ENCODE measurements at places on chromosomes 7 and 10.

DNA sequence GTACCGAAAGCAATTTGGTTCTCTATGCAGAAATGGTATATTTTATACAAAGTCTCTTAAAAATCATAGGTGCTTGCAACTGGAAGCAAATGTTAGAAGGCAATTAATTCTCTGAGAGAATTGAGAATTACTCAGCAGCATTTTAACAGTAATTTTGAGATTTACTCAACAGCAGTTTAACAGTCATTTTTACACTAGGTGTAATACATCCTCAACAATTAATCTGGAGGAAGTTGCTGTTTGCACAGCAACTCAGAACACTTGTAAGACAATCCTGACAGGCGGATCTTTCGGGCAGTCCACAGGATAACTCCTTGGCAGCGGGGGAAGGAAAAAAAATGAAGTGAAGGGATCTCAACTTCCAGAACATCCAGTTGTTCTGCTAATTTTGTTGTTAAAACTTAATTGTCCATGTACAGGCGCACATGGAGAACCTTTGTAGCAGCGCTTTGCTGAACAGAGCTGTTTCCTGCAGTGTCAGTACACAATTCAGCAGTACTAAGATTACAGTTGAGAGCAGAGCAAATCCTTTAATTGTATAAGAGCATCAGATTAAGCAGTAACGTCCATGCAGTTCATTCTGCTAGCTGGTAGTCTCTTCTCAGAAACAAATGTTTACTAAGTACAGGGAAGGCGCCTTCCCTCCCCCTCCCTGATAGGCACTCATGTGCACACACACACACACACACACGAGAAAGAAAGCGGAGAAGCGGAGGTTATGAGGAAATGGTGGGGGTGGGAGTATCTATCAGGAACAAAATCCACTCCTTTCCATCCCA is 43.8 kb downstream of the ENO4 start:
- no peak for DNase-seq

DNA sequence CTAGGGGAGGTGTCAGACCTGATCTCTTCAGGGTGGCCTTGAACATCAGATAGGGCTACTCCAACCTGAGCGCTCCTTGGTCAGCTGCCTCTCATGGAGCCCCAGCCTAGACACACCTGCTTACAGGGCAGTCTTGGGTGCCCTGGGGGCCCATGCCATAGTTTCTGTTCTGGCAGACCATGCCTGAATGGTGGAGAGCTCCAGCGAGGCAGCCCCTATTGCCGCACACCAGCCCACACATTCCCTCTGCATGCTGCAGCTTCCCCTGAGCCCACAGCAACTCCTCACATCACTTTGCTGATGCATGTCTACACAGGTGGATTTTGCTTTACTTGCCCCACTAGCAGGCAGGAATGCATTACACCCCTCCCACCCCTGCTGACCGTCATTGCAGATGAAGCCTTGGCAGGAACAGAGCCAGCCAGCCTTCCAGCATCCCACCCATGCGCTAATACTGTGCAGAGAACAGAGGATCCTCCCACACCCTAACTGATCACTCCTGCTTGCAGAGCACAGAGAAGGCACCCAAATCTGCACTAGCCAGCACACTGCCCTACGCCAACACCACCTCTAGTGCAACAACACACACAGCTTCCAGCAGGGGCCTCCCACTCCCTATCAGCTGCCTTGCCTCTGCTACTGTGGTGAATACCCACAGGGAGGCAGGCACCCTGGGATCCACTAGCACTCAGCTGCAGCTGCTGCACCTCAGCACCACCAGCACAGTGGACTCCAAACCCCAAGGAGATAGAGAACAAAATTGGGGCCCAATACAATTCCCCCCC is 43.0 kb upstream of the GRM3 start:
- DNase-seq, result no peak

GRCh38 chr10:35520996-35521395 is 84.1 kb upstream of the GJD4 start:
- DNase-seq, result no peak

DNA sequence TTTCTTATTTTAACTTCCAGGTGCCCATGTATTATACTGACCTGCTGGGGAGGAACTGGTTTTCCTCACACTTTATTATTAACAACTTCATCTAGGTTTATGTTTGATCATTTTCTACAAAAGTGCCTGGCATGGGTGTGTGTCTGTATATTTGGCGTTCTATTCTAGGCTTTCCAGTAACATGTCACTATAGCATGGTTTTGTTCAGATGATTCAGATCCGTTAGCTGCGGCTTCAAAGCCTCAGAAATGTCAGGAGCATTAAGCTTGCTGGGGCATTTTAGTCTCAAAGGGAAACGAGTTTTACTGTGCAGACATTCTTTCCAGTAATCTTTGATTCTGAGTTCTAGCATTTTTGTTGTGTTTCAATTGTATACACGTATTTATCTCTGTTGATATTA is 2.3 kb downstream of the INPP5A start:
- no peak for DNase-seq

DNA sequence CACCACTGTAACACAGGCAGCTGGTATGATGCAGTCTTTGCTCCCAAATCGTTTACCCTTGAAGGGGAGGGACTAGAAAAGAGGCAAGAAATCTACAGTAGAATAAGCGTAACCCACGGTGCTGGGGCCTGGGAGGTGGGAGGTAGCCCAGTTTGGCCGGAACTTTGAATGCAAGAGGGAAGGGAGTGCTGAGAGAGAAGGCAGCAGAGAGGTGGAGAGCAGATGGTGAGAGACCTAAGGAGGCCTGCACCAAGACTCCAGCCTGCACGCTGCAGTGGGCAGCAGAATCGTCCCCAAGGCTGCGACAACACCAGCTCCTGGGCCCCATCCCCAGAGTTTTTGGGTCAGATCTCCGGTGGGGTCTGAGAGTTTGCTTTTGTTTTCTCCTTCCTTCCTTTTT is 547.5 kb downstream of the GALNT17 start:
- DNase-seq, result no peak

GRCh38 chr7:155252892-155253501 is 44.7 kb upstream of the INSIG1 start:
- DNase-seq, result no peak

DNA sequence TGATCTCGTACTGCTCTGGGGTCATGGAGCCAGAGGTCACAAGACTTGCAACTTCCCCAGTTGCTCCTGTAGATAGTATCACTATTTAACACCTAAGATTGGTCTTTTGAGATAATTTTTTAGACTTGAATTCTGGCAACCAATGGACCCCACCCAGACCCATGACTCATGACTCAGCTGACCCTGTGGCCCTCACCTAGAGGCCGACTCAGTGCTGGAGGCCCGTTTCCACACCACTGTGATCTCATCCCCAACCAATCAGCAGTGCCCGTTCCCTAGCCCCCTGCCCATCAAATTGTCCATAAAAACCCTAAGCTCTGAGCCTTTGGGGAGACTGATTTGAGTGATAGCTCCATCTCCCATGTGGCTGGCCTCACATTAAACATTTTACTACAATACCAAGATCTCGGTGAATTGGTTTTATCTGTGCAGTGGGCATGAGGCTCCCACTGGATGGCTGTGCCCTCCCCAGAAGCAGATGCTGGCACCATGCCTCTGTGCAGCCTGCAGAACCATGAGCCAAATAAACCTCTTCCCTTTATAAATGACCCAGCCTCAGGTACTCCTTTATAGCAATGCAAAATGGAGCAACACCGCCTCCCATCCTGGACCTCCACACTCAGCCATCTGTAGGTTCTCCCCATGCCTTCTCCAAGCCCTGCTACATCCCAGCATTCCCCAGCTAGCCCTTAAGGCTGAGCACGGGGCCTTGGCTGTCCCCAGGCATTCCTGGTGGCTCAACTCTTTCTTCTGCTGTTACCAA is 98.8 kb downstream of the PRKAG2 start:
- no peak for DNase-seq

DNA sequence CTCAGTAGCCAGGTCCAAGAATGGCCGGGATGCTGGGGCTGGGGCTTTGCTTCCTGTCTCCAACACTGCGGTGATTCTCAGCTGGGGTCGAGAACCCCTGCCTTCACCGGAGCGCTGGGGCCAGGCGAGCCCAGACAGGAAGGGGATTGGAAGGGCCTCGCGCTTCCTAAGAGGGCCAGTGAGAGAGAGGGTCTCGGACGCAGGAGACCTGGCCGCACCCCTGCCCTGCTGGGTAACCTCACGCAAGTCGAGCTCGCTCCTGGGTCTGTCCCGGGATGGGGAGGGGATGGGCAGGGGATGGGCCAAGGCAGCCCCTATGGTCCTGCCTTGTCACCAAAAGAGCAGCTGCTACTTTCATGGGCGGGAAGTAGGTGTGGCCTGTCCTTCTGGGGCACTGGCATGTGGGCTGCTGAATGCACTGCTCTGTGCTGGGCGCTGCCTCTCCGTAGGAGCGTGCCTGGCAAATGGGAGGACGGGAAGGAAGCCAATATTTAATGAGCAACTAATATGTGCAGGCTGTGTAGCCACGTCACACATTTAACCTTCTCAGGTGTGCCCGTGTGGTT is 20.0 kb downstream of the KCNK18 start:
- DNase-seq, result no peak

- DNase-seq, result no peak
These were observed 411 bp downstream of the AUTS2 start for GRCh38 chr7:69598487-69599285.

- DNase-seq, result no peak
These were observed 74.9 kb downstream of the NUDCD3 start for GRCh38 chr7:44415510-44415909.

- DNase-seq, result no peak
These were observed 14.4 kb upstream of the AHCYL2 start for GRCh38 chr7:129210256-129210988.

DNA sequence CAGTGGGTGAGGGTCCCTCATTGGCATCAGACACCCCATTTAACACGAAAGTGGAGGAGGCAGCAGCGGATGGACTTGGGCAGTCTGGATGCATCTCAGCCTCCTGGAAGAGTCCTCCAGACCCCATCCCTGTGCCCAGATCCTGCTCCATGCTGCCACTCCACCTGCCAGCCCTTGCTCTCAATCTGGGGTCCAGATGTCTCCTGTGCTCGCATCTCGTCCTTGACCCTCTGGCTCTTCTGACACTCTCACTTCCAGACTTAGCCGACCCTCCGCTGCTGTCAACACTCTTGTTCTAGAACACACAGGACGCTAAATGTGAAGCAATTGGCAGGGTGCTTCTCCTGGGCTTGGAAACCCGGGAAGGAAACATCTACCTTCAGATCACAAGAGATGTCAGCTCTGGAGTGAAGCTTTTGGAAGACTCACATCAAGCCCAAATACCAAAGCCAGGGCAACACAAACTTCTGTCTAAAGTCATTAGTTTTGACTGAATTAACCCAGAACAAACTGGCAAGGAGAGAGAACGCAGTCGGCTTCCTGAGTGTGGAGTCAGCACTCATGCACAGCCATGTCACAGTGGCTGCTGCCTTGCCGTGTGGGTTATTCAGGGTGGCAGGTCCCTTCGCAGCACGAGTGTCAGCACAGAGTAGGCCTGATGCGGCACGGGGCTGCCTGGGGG is 379.1 kb downstream of the TCERG1L start:
- no peak for DNase-seq

GRCh38 chr7:2138146-2138765 is 94.5 kb downstream of the MAD1L1 start:
- no peak for DNase-seq

DNA sequence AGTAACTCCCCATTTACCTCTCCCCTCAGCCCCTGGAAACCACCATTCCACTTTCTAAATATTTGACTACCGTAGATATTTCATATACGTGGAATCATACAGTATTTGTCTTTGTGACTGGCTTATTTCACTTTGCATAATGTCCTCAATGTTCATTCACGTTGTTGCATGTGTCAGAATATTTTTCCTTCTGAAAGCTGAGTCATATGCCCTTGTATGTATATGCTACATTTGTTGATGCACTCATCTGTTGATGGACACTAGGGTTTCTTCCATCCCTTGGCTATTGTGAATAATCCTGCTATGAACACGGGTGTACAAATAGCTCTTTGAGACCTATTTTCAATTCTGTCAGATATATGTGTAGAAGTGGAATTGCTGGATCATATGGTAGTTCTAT is 25.8 kb upstream of the TSPAN13 start:
- no peak for DNase-seq

- no peak for DNase-seq
These were observed 27.3 kb upstream of the KMT2C start for GRCh38 chr7:152462995-152463708.

DNA sequence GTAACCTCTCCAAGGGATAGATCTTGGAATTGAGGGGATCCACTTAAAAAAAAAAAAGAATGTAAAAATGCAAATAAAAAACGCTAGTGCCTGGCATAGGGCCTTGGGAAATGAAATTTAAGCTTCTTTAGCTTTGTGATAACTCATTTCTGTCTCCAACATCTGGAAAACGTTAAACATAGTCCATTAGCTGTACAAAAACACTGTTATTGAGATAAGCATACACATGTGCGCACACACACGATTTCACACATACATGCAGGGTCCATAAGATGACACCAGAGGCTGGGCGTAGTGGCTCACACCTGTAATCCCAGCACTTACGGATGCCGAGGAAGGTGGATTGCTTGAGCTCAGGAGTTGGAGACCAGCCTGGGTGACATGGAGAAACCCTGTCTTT is 13.7 kb upstream of the CUL2 start:
- DNase-seq, result no peak

GRCh38 chr7:105857009-105857952 is 19.1 kb downstream of the ATXN7L1 start:
- no peak for DNase-seq

All from cortex of kidney (tissue), 1 donor.